NCI-H446 (cell line): ENCODE measurements at places on chromosomes 4 and X.
A peak's percentile ranks its signal among the peaks of the same experiment; 100 is the strongest.

DNA sequence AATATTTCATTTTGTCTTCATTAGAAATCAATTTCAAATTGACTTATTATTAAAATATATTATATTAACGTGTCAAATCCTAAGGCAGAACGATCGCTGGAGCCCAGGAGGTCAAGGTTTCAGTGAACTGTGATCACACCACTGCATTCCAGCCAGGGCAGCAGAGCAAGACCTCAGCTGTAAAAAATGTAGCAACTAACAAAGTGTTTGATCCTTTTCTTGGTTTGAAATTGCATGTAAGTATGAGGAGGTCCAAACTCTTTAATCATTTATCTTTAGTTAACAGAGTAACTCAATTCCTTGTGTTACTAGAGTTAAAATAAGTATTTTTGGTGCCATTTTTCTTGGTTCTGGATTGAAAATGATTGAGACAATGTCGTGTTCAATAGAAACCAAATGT lies 1033.9 kb downstream of the NLGN4X start:
- no peak for DNase-seq

GRCh38 chr4:88138561-88138960 lies 19.9 kb downstream of the ABCG2 start:
- DNase-seq, result no peak

- no peak for DNase-seq
Measured at GRCh38 chr4:94746746-94747145, 11.0 kb upstream of the BMPR1B start.

GRCh38 chr4:150327262-150327780 lies 249.1 kb downstream of the DCLK2 start:
- DNase-seq, result no peak

DNA sequence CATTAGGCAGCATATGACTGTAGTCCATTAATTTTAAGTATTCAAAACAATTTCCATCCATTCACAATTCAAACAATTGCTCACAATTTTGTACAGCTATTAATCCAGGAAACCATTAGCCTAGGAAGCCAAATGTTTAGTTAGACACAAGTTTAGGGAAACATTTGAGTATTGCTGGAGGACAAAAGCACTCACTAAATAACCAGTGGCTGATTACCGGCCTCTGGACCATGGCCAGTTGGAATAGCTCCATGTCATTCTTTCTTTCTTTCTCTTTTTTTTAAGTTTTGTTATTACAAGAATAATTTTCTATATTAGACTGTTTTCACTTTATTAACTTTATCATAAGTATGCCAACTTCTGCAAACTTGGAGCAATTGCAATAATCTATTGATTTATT lies 31.3 kb downstream of the TRIML2 start:
- no peak for DNase-seq

GRCh38 chr4:163895378-163896005 lies 401.0 kb downstream of the TMA16 start:
- no peak for DNase-seq

DNA sequence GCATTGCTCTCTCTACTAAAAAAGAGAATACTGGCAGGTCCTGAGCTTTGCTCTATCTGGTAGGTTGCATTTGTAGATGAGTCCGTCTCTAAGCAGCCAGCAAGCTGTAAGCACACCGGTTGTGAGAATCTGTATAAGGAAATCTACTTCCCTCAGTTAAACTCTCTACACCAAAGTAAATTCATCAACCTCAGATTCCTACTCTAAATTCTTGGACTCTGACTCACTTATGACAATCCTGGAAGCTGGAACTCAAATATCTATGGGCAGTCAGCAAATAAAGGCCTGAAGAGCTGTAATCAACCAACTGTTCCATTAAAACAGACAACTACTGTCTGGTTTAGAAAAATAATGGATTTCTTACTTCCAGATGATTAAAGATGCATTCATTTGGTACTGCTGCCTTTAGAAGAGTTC lies 37.9 kb downstream of the FAT1 start:
- DNase-seq, result no peak

- no peak for DNase-seq
Measured at GRCh38 chr4:25872851-25873631, 10.3 kb upstream of the SEL1L3 start.

GRCh38 chrX:13162772-13163410 lies 118.5 kb upstream of the FAM9C start:
- DNase-seq, result no peak

DNA sequence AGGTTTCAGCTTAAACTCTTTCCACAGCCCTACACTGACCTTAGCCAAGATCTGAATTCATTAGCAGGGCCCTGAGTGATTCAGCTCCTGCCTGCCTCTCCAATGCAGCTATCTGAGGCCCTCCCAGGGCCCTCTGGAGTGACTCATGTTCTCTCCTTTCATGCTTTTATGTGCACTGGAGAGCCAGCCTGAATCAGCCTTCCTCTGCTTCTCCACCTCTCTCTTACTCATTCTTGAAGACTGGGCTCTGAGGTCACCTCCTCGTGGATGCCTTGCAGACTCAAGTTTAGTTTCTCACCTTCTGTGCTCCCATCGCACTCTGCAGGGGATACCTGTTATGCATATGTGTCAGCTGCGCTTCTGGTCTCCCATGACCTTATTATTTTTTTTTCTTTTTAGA lies 3.1 kb upstream of the OCIAD2 start:
- DNase-seq, result peak; percentile 67

GRCh38 chr4:76977736-76978350 lies 28.3 kb downstream of the SEPTIN11 start:
- DNase-seq, result no peak

GRCh38 chr4:39682138-39682537 lies 15.8 kb upstream of the UBE2K start:
- no peak for DNase-seq

DNA sequence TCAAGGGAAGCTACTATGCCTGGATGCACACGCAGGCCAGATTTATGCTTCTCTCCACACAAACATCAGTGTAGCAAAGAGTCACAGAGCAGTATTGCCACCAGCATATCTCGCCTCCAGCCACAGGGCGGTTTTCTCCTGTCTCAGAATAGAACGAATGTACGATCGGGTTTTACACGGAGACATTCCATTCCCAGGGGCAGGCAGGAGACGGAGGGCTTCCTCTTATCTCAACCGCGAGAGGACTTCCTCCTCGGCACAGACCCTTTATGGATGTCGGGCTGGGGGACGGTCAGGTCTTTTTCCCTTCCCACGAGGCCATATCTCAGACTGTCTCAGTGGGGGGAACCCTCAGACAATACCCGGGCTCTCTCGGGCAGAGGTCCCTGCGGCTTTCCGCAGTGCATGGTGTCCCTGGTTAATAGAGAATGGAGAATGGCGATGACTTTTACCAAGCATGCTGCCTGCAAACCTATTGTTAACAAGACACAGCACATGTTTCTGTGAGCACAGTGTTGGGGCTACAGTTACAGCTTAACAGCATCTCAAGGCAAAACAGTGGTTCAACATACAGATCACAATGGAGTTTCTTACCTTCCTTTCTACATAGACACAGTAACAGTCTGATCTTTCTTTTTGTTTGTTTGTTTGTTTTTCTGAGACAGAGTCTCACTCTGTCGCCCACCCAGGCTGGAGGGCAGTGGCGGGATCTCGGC lies 24.1 kb downstream of the CSF2RA start:
- DNase-seq, result no peak

- DNase-seq, result peak; percentile 63
Measured at GRCh38 chrX:150365051-150365989, 2.2 kb downstream of the MAMLD1 start.

DNA sequence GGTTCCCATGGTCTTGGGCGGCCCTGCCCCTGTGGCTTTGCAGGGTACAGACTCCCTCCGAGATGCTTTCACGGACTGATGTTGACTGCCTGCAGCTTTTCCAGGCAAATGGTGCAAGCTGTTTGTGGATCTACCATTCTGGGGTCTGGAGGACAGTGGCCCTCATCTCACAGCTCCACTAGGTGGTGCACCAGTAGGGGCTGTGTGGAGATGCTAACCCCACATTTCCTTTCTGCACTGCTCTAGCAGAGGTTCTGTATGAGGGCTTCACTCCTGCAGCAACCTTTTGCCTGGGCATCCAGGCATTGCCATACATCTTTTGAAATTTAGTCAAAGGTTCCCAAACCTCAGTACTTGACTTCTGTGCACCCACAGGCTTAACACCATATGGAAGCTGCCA lies 176.1 kb downstream of the DCAF12L1 start:
- DNase-seq, result no peak

DNA sequence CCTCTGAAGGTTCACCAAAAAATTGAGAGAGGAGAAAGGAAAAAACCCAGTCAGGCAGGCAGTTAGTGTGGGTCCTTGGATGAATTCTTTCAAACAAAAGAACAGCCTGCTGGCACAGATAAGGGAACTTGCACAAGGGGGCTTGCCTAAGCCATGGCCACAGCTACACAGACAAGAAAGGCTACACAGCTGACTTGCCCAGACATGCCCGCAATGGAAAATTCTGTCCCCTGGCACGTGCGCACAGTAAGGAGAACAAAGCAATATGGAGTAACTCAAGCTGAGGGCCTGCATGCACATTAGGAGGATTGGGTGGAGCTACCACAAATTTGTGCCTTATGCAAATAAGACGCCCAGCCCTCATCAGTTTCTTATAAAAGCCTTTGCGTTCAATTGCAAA lies 512.5 kb upstream of the HTR2C start:
- DNase-seq, result no peak

DNA sequence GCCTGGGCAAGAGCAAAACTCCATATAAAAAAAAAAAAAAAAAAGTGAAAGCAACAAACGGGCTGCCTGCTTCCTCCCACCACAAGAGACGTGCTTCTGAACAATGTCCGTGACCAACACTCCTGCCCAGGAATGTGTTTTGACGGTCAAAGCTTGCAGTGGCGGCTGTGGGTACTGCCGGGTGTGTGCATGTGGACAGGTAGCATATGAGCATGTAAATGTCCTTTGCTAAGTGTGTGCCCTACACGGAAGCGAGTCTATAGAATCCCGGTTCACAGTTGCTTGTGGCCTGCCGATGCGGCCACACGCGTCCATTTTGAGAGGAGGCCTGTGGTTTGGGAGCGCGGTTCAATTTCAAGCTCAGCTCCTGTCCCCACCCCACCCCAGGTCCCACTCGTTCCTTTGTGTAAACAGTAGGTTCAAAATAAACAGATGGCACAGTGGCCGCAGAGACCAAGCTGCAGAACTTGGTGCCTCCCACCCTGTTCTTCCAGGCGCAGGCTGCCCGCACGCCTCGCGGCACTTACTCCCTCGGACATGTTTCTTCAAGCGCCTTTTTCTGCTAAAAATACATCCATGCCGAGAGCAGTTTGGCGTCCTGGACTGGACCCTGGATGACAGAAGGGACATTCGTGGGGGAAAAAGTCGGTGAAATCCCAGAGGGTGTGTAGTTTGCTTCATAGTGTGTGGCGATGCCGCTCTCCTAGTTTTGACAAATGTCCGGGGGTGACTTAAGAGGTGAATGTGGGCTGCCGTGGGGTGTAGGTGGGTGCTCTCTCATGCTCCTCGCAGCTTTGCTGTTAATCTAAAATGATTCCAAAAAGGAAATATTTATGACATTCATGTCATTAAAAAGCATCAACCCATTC lies 11.5 kb upstream of the NKX1-1 start:
- no peak for DNase-seq

DNA sequence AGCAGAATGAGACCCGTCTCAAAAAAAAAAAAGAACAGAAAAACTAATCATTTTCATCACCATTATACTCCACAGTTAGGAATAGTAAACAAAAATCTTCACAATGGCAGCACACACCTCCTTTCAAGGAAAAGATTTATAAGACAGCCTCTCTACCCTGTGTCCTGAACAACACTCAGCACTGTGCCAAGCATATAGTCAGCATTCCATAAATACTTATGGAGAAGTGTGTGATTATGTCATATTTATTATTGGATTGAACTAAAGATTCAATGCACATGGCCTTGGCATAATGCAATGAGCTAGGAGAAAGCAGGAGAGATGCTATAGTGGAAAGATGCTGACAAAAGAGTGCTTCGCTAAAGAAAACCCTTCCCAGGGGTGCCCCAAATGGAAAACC lies 52.6 kb downstream of the FAM114A1 start:
- no peak for DNase-seq

DNA sequence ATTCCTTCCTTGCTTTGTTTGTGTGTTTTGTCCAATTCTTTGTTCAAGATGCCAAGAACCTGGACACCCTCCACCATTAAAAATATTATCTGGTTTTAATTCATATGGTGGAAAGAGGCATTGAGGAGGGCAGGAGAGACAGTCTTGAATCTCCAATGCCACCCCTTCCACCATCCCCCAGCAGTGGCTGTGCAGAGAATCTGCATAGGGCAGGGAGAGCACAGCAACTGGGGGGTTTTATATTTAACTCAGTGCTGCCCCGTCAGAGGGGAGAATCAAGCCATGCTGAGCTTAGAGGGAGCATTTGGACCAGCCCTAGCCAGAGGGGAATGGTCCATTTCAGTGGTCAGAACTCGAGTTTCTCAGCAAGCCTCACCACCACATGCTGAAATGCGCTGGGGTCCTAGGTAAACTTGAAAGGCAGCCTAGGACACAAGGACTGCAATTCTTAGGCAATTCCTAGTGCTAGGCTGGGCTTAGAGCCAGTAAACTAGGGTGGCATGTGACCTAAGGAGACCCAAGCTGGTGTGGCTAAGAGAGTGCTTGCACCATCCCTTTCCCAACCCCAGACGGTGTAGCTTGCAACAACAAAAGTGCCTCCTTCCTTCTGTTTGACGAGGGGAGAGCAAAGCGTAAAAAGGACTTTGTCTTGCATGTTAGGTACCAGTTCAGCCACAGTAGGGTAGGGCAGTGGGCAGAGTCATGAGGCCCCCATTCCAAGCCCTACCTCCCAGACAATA lies 34.2 kb downstream of the CCDC158 start:
- no peak for DNase-seq

DNA sequence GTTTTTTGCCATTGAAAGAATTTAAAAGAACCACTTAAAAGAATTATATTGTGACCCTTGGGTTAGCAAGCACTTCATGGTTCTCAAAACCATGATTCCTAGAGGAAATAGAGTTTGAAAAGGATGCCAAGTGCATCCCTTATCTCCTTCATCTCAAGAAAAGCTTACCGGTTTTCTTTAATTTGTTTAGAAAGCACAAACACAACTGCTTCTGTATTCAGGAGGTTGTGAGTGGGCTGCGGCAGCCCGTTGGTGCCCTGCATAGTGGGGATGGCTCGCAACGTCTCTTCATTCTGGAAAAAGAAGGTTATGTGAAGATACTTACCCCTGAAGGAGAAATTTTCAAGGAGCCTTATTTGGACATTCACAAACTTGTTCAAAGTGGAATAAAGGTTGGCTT lies 13.5 kb downstream of the HHIP start:
- DNase-seq, result no peak

GRCh38 chr4:174422893-174423256 lies 99.4 kb downstream of the HPGD start:
- no peak for DNase-seq

GRCh38 chrX:152537373-152537772 lies 86.3 kb upstream of the GABRA3 start:
- DNase-seq, result no peak
